HS-27A (cell line): ENCODE measurements at places on chromosomes 12 and 14.

- no peak for DNase-seq
Observed at GRCh38 chr12:123085066-123085465, 65.8 kb downstream of the PITPNM2 start.

- DNase-seq: no peak
Observed at GRCh38 chr12:57638096-57638495, 5.1 kb upstream of the B4GALNT1 start.

DNA sequence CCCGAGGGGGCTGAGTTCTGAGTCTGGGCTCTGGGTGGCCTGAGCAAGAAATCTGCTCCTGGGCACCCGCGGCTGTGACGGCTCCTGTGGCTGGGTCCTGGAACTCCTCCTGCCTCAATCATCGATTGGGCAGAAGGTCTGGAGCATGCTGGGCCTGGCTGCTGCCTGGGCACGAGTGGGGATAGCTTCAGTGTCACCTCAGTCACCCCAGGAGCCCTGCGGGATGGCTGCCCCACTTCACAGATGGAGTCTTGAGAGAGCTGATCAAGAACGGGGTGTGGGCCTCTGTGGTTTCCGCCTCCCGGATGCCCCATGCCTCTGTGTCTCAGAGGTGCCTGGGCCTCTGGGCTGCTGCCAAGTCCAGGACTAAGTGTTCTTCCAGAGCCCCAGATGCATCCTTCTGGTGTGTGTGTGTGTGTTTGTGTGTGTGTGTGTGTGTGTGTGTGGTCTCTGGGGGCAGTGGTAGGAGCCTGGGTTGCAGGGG lies 185.6 kb upstream of the C14orf180 start:
- DNase-seq: no peak

- no peak for DNase-seq
Observed at GRCh38 chr14:104537613-104537988, 42.0 kb upstream of the C14orf180 start.

GRCh38 chr12:109818905-109819500 lies 14.2 kb downstream of the TRPV4 start:
- no peak for DNase-seq

DNA sequence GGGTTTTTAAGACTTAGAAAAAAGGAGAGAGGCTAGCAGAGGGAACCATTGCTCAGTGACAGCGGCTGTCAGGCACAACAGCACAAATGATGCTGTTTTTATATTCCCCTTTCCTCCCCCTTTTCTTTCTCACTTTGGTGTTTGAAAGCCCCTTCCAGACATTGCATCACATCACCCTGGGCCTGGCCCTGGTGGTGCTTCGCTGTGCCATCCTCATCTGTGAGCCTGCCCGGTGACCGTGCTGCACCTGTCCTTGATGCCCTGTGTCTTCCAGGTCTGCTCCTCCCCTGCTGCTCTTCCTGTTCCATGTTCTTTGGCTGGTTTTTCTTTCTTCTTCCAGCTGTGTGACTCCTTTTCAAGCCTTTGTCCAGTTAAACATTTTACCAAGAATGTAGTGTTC lies 24.8 kb downstream of the KLC1 start:
- no peak for DNase-seq

GRCh38 chr14:92690171-92691011 lies 58.0 kb downstream of the LGMN start:
- DNase-seq: no peak

DNA sequence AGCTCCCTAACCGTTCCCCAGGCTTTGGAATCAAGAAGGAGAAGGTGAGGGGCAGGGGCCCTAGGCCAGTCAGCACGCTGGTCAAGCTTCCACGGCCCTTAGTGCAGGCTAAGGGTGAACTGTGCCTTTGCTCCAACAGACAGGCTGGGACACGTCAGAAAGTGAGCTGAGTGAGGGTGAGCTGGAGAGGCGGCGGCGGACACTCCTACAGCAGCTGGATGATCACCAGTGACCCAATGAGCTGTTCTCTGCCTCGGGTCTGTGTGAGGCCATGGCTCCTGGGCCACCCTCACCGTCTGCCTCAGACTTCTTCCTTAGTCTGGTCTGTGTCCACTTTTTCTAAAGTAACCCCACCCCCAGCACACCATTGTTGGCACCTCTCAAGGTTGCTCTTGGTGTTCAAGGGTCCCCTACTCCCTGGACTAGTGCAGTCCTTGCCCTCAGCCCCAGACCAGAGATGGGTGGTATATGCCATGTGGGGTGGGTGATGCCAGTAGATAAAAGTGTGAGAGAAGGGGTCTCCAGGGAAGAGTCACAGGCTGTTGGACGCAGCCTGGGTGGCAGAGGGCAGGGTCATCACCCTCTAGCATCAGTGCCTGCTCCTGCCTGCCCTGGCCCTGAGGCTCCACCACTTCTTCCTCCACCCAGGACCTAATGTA lies 20.7 kb downstream of the PRPF40B start:
- no peak for DNase-seq

- no peak for DNase-seq
Observed at GRCh38 chr12:59768031-59768430, 172.2 kb downstream of the SLC16A7 start.

DNA sequence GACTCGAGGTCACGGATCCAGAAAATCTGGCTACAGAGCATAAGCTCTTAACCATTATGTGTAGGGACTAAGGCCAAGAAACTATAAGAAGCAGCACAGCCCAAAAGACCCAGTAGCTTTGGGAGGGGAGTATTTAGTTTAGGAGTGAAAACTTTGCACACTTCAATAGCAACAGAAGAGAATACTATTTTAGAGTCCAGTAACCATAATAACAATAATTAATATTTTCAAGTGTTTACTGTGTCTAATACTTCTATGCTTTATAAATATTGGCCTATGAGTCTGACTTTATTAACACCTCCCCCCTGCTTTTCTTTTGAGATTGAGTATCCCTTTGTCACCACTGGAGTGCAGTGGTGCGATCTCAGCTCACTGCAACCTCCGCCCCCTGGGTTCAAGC lies 82.8 kb downstream of the SUDS3 start:
- DNase-seq: no peak

- DNase-seq: no peak
Observed at GRCh38 chr12:96227365-96228106, 33.4 kb downstream of the ELK3 start.

GRCh38 chr12:111174251-111174960 lies 194.5 kb downstream of the PHETA1 start:
- no peak for DNase-seq

- no peak for DNase-seq
Observed at GRCh38 chr14:98959958-98960616, 311.9 kb downstream of the BCL11B start.

GRCh38 chr14:78904094-78904493 lies 733.9 kb downstream of the NRXN3 start:
- DNase-seq: no peak

DNA sequence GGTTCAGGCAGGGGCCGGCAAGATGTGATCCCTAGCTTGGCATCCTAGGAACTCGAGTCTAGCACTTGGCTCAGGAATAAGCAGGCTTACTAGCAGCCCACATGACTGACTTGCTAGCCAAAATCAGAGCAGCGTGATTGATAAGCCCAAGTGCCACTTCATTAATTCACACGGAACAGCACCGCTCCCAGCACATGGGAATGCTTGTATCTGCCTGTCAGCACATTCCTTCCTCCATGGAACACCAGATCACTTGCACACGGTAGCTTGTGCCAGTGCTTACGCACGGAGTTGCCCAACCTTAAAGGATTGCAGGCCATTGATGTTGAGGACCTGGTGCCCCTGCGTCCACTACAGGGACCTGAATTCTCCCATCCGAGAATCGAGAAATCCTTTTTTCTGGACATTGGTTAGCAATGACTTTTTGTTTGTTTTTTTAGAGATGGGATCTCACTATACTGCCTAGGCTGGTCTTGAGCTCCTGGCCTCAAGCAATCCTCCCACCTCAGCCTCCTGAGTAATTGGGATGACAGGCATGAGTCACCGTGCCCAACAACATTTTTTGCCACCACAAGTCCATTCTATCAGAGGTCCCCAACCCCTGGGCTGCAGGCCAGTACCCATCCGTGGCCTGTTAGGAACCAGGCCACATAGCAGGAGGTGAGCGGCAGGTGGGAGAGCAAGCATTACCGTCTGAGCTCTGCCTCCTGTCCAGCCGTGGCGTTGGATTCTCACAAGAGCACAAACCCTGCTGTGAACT lies 30.6 kb upstream of the TSPAN9 start:
- DNase-seq: no peak

- DNase-seq: no peak
Observed at GRCh38 chr14:102805941-102806340, 28.7 kb downstream of the TRAF3 start.

DNA sequence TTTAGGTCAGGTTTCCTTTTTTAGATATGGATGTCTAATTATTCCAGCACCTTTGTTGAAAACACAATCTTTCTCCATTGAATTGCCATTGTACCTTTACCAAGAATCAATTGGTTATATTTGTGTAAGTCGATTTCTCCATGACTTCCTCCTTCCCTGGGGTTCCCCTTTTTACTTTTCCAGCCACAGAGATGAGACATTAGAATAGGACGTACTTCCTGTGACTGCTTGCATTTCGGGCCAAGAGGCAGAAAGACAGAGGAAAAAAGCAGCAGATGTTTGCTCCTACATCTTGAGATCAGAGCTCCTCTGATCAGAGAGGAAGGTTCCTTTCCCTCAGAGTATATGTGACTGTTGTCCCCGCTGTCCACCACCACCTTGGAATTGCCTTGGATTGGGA lies 453.7 kb upstream of the RGS6 start:
- DNase-seq: no peak

DNA sequence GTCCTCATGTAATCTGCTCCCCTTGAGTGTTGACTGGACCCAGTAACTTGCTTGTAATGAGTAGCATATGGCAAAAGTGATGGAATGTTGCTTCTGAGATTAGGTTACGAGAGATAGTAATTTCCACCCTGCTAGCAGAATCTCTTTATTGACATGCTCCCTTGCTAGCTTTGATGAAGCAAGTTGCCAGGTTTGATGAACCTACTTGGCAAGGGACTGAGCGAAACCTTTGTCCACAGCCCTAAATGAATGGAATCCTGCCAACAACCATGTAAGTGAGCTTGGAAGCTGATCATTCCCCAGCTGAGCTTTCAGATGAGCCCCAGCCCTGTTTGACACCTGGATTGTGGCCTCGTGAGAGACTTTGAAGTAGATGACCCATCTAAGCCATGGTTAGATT lies 120.8 kb upstream of the PLXNC1 start:
- no peak for DNase-seq

DNA sequence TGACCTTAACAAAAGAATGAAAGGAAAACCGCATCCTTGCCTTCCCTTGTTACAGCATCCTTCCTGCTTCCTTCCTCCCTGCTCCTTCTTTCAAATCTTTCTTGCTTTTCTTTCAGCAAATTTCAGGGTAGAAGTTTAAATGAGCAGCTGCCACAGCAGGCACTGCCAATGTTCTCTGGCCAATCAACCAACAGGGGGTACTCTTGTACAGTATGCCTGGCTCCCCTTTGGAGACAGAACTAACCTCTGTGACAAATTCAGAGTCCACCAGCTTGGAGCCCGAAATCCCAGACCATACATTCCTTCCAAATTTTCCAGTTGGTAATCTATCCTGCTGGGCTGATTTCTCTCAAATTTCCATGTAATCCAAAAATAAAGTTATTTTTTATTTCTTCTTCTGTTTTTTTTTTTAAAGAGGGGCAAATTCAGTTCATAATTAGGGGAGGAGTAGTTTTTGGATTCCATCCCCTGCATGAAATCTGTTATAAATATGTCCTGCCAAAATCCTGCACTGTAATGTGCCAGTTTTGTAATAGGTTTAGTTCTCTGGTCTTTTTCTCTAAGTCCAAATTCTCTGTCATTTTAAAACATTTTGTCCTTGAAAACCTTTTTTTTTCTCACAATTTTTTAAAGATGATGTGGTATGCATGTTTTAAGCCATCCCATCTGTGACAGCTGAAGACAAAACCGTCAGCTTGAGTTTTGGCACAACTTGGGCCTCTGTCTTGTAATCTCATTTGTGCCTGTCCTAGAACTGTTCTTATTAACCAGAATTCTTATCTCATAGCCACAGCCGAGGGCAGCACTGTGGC lies 610.0 kb upstream of the LMO3 start:
- no peak for DNase-seq

GRCh38 chr14:69695322-69696203 lies 71.4 kb upstream of the SRSF5 start:
- no peak for DNase-seq

- DNase-seq: no peak
Observed at GRCh38 chr12:48486679-48487078, 4.4 kb downstream of the C12orf54 start.

DNA sequence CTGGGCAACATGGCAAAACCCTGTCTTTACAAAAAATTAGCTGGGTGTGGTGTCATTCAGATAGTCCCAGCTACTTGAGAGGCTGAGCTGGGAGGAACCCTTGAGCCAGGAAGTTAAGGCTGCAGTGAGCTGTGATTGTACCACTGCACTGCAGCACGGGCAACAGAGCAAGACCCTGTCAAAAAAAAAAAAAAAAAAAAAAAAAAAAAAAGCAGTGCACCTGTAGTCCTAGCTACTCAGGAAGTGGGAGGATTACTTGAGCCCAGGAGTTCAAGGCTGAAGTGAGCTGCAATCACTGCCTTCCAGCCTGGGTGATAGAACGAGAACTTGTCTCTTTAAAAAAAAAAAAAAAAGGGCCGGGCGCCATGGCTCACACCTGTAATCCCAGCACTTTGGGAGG lies 5.6 kb downstream of the REM2 start:
- DNase-seq: no peak

- no peak for DNase-seq
Observed at GRCh38 chr12:130658145-130658911, 57.8 kb downstream of the RIMBP2 start.

DNA sequence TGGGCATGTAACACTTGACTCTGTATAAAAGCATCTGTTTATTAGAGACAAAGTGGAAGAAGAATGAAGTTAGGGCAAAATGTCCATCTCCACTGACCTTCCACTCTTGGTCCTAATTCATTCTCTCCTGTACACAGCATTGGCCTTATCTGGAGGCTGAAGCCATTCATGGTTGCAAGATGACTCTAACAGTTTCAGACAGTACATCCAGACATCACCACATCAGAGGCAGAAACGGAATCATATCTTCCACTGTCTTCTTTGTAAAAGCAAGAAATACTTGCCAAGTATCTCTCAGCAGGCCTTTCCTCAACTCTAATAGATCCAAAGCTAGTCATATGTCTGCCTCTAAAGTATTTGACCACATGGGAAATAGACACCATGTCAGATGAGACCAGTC lies 41.1 kb downstream of the PTHLH start:
- no peak for DNase-seq

- DNase-seq: no peak
Observed at GRCh38 chr14:67240168-67240932, 885 bp upstream of the PALS1 start.

GRCh38 chr12:24937553-24938244 lies 11.2 kb downstream of the BCAT1 start:
- no peak for DNase-seq

- no peak for DNase-seq
Observed at GRCh38 chr12:31728289-31728916, 418 bp downstream of the AMN1 start.

DNA sequence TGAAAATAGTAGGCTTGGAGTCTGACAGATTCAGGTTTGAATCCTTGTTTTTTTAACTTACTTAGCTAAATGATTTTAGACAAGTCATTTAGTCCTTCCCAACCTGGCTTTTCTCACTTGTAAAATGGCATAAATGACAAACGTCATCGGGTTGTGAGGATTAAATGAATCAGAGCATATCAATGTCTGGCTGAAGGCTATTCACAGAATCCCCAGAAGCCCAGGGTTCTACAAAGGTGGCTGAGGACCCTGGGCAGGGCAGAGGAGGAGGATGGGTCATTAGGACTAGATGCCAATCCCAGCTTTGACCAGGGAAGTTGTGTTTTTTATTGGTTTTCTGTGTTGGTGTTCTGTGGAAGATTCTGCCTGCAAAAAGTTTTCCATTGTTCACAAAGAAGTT lies 7.6 kb upstream of the PTPRB start:
- peak; percentile 11 for DNase-seq
